Effector memory CD8-positive, alpha-beta T cell (primary cell): ENCODE measurements at places on chromosomes 5 and 9.

DNA sequence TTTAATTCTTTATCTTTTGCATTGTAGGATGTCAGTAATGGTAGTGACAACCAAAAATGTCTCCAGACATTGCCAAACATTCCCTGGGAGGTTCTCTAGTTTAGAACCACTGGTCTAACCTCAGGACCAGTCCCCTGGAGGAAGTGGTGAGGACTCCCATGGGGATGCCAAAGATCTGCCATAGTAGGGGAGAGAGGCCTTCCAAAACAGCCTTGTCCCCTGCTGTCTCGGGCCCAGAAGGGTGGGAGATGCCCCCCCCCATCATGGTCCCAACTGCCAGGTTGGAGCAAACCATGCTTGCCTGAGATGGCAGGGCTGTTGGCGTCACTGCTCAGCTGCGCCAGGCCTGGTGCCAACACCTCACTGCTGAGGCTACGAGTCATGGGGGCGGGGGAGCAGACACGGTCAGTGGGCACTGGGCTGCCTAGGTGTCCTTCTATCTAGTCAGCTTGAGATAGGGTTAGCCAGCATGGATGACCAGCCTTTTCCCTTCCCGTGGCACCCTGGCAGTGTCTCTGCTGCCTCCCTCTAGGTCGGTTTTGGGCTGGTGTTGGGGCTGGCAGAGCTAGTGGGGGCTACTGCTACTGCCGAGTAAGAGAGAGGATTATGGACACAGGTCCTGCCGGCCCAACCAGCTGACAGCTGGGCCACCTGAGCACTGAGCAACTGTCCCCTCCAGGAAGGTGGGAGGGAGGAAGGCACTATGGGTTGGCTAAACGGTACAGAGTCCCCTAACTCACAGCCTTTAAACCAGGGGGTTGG, 8.3 kb upstream of the CXXC5 start:
- DNase-seq, result no peak

DNA sequence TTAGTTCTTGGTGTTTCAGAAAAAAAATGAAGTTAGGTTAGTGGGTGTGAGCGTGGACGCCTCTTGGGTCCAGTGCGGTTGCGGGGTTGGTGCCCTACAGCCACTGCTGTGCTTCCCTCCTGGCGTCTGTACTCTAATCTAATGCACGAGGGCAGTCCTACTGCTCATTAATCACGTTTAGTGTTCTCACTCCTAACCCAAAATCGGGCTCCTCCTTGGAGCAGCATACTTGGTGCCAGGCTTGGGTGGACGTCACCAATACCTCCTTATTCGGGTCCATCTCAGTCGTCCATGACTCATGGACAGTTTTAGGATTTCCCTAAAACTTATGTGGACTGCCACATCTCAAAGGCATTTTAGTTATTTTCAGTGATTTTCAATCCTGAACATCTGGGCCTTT, 41.6 kb downstream of the TRIO start:
- DNase-seq, result no peak

- no peak for DNase-seq
Observed at GRCh38 chr9:38274800-38275199, 117.7 kb upstream of the ALDH1B1 start.

DNA sequence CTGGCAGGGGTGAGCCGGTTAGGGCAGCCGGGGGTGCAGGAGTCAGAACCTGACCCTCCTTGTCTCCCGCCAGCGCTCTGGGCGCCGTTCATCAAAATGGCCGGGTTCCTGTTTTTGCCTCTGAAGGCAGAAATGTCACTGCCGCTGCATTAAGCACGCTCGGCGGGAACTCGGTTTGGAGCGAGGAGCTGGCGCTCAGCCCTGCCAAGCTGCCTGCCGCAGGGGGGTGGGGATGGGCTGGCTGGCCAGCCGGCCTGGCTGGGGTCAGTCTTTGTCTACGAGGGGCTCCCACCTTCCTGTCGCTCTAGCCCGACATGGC, 63.7 kb downstream of the CXXC5 start:
- DNase-seq, result no peak

- DNase-seq, result no peak
Observed at GRCh38 chr9:94951324-94952135, 225.0 kb downstream of the AOPEP start.
